ENCODE measurements at places on chromosomes 13 and 19.

DNA sequence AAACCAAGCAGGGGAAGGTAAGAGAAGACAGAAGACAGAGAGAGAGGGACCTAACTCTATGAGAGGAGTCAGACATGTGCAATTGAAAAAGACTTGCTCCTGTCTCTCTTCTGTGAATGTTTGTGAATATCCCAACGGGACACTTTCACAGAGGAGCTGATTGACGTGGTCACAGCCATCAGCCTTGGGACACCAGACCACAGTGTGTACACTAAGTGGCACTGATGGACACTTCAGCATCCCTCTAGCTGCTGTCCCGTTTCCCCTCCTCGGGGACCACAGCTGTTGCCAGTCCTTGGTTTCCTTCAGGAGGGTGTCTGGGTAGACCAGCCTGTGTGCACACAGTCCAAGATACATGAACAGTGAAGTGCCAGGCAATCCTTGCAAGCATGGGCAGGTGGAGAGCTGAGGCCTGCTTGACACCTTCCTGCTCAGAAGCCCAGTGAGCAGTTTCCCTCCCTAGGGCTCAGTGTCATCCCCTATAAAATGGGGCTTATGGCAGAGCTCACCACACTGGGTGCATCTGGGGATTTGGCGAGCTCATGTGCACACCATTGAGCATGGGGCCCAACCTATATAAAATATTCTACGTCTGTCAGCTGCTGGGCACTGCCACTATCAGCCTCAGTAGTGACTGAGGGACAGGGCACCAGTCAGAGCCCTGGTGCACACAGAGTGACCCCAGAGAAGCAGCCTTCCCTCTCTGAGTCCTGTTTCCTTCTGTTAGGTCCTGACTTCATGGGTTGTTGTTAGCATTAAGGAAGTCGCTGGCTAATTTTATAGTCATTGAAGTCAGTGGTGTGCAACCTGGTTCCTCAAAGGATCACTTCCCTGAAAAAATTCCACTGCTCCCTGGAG lies 4.3 kb upstream of the USF2 start:
- DNase-seq, result no peak

DNA sequence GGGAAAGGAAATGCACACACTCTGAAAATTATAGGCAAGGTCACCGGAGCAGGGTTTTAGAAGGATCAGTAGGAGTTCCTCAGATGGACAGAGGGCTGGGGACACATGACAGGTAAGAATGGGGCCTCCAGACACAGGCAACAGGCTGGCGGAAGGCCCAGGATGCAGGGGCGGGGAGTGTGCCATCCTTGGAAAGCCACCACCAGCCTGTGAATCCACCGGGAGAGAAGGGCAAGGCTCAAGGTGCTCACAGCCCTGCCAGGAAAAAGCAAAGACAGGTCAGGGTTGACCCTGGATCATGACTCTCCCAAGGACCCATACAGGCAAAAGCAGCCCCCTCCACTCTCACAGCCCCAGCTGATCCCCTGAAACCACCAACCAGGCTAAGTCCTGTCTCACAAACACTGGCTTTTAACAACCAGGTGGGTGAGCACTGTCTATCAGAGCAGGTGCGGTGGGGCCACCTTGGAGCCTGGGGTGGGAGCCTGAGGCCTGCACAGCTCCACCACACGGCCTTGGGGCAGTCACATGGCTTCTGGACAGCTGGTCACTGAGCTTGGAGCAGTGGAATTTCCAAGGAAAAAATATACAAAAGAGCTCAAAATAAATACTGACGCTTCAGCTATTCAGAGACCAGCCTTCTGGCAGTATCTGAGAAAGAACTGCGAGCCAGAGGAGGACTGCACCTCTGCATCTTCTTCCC lies 35.2 kb upstream of the ISYNA1 start:
- no peak for DNase-seq

GRCh38 chr19:2490659-2491058 lies 14.7 kb downstream of the GADD45B start:
- no peak for DNase-seq

DNA sequence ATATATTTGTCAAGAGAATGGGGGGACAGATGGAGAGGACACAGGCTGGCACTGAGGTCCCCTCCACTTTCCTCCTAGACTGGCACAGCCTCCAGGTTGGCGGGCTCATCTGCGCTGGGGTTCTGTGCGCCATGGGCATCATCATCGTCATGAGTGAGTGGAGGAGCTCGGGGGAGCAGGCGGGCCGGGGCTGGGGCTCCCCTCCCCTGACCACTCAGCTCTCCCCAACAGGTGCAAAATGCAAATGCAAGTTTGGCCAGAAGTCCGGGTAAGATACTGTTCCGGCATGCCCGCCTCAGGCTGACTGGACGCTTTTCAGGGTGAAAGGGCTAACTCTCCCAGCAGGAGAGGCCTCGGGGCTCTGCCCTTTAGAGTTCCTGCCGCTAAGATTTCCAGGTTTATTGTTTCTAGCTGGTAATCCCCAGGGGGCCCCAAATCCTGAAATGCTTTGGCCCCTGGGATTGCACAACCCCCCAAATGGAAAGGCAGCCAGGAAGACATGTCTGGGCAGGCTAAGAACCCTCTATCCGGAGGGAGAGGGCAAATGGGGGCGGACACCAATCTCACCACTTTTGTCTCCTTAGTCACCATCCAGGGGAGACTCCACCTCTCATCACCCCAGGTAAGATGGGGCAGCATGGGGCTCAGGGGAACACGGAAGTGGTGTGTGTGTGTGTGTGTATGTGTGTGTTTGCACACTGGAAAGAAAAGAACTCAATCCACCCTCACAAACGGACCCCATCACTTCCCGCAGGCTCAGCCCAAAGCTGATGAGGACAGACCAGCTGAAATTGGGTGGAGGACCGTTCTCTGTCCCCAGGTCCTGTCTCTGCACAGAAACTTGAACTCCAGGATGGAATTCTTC lies 7.3 kb downstream of the FXYD3 start:
- DNase-seq, result no peak

GRCh38 chr19:35781650-35782049 lies 6.3 kb downstream of the ARHGAP33 start:
- no peak for DNase-seq
